ENCODE measurements at places on chromosomes 11 and 22. TPM values are rescaled to one million over a fixed set of nuclear protein-coding genes. Genes with fewer than 3 reads are reported as not detected.

GRCh38 chr11:34909415-34909814, 6.8 kb downstream of the APIP start:
- H3K36me3 ChIP-seq, result peaks cover 31% of the 10 kb centered on the region
- no peak overlapping the region for H3K4me3 ChIP-seq
- H3K27me3 ChIP-seq, result no peaks in the 10 kb centered on the region
- no peak for DNase-seq
- H3K4me1 ChIP-seq, result peaks cover 5% of the 10 kb centered on the region

- H3K36me3 ChIP-seq, result peaks cover 93% of the 10 kb centered on the region
- DNase-seq, result no peak
- no peaks in the 10 kb centered on the region for H3K27me3 ChIP-seq
- peaks cover 11% of the 10 kb centered on the region for H3K4me1 ChIP-seq
- H3K27ac ChIP-seq, result peak overlapping the region; percentile 0
Observed at GRCh38 chr22:20563941-20564371, 56.5 kb downstream of the MED15 start.

GRCh38 chr22:49724030-49724892, 103.4 kb downstream of the BRD1 start:
- H3K36me3 ChIP-seq, result no peaks in the 10 kb centered on the region
- no peaks in the 10 kb centered on the region for H3K4me1 ChIP-seq
- no peak overlapping the region for H3K27ac ChIP-seq
- H3K27me3 ChIP-seq, result peaks cover 67% of the 10 kb centered on the region

GRCh38 chr22:28896611-28897010, 13.2 kb downstream of the ZNRF3 start:
- DNase-seq, result no peak
- no peak overlapping the region for H3K4me3 ChIP-seq
- H3K36me3 ChIP-seq, result no peaks in the 10 kb centered on the region
- H3K27me3 ChIP-seq, result no peaks in the 10 kb centered on the region
- no peak overlapping the region for H3K27ac ChIP-seq

GRCh38 chr11:133896028-133896427, 50.7 kb upstream of the SPATA19 start:
- no peaks in the 10 kb centered on the region for H3K27me3 ChIP-seq
- no peaks in the 10 kb centered on the region for H3K36me3 ChIP-seq
- no peak for DNase-seq
- no peaks in the 10 kb centered on the region for H3K4me1 ChIP-seq

- DNase-seq, result no peak
- H3K4me1 ChIP-seq, result peaks cover 15% of the 10 kb centered on the region
- H3K36me3 ChIP-seq, result peaks cover 29% of the 10 kb centered on the region
- no peak overlapping the region for H3K4me3 ChIP-seq
- no peak overlapping the region for H3K27ac ChIP-seq
Observed at GRCh38 chr11:45851228-45851627, 4.0 kb downstream of the CRY2 start.

The OR5M8 gene
- total RNA-seq, result not detected

The CLMP gene
- total RNA-seq, result 0.02 TPM

The ARHGAP42 gene
- total RNA-seq, result 2.9 TPM

The VSTM5 gene
- total RNA-seq, result not detected

The OR10A2 gene
- total RNA-seq, result not detected

The OR5A2 gene
- total RNA-seq, result not detected

The TREH gene
- total RNA-seq, result not detected

The MS4A6A gene
- 1.7 TPM for total RNA-seq
